ENCODE measurements at places on chromosomes 4 and X.
A peak's percentile ranks its signal among the peaks of the same experiment; 100 is the strongest.

DNA sequence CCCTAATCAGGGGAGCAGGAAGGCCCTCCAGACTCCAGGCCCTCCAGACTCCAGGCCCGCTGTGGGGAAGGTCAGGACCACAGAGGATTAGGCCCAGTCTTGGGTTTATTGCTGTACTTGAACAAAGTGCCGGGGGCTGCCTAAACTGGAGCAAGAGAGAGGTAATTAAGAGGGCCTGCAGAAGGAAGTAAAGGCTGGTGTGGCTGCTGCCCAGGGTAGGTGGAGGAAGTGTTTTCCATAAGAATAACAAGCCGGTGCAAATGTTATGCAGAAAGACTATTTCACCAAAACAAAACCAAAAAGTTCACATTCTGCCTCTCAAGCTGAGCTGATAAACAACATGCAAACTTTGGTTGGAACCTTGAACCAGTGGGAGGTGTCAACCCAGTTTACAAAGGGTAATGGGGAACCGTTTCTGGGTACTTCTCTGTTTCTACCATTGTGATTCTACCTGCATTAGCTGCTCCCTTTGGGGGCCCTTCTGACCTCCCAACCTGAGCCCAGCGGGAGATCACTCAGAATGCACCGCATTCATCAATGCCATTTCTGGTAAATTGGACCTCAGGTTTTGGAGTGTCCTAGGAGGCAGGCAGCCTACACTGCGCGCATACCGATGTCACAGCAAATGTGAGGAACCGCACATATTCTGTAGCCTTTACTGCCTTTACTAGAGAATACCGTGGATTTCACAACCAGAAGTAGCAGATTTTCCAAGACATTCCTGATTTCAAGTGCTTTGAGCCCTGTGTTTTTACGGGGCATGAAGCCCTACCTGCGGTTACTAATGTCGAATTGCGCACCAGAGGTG lies 59.7 kb upstream of the BCOR start:
- DNase-seq, result no peak

DNA sequence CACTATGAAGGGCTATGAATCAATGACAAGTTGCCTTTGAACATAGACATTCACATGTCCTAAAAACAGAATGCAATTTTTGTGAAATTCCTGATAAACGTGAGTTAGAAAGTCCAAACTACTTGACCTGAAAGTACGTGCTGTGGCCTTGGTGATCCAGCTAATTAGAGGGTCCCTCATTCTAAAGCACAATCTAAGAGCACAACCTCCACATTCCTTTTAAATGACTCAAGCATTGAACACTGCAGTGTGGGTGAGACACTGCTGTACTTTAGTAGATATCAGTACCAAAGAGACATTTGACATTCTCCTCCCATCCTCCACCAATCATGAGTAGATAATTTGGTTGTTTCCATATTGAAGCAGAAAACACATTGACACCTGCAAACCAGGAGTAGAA lies 73.5 kb downstream of the FAM47B start:
- no peak for DNase-seq

DNA sequence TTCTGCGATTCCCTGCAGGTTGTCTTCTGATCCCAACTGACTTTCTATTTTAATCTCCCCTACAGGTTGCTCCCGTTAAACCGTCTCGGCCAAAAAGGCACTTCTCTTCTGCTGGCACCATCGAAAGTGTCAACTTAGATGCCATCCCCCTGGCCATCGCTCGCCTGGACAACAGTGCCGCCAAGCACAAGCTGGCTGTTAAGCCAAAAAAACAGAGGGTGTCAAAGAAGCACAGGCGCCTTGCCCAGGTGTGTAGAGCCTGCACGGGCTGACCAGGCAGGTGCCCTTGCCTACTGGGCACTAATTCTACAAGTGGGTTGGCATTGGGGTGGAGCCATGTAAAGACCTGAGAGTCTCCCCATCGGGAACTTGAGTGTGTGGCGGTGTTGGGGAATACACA lies 74.2 kb downstream of the AASDH start:
- no peak for DNase-seq

GRCh38 chr4:143287572-143287923 lies 49.1 kb upstream of the GAB1 start:
- no peak for DNase-seq

DNA sequence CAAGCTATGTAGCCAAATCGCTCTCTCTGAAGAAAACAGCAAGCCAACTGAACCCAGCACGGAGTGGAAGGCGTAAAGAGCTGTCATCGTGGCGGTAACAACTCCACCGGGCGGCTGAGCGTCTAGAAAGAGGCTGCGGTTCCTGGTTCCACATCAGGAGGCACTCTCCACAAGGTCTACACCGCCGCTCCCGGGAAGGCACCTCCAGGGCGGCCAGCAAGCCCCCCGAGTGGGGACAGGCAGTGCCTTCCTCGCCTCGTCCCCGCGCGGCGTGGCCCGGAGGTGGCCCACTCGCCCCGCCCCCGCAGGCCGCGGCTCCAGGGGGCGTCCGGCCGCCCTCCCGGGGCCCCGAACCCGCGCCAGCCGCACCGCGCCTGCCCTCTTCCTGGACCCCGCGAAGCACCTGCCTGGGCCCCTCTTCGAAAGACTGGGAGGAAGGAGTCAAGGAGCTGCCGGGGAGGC lies 755 bp downstream of the KLHL8 start:
- no peak for DNase-seq

- peak; percentile 94 for DNase-seq
Observed at GRCh38 chr4:89056953-89057398, at the start of gene FAM13A. Gene FAM13A, minus strand, starts transcription at chr4:89057185. Its CDS starts 221 bp downstream, at chr4:89056964.

DNA sequence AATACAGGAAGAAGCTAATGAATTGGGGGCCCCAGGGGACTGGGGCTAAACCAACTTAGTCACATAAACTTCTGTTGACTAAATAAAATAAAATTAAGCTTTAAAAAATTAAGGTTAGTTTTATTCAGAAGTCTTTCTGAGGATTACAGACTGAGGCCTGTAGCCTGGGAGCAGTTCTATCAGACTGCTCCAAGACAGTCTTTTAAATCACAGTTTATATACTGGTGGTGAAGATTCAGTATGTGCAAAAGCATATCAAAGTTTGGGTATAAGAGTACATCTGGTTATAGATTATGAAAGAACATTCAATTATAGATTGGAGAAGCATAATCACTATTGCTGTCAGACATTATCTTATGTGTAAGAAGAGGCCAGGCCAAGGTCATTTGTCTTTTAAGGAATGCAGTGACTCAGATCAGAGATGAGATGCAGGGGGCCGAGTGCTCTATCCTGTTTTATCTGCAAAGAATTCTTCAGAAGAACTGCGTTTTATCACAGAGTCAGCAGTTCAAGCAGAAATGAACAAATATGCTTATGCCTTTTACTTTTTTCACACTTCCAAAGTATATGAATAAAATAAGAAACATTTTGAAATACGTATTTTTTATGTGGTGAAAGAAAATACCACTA lies 109.4 kb downstream of the PDHA2 start:
- DNase-seq, result no peak

DNA sequence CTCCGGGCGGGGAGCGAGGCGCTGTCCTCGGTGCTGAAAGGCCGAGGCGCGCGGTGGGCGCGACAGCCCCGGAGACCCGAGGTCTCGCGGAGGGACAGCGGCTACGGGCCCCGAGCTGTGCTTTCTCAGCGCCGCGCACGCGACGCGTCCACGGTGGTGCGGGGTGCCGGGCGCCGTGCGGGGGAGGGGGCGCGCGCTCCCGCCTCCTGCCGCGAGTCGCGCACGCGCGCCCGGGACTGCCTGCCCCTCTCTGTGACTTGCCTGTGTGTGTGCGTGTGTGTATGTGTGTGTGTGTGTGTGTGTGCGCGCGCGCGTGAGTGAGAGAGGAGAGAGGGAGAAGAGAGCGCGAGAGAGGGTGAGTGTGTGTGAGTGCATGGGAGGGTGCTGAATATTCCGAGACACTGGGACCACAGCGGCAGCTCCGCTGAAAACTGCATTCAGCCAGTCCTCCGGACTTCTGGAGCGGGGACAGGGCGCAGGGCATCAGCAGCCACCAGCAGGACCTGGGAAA lies at the start of gene GRIA2:
Gene GRIA2 (plus strand): TSS at position 358 of the 511 bp plus-strand sequence. CDS start 315 bp downstream, outside the sequence.
- DNase-seq, result no peak

GRCh38 chrX:136780763-136781162 lies at the start of gene ARHGEF6:
Gene ARHGEF6, minus strand, starts transcription at chrX:136780932. Its CDS starts 50 bp downstream, at chrX:136780882.
- DNase-seq, result no peak

- no peak for DNase-seq
Observed at GRCh38 chr4:110139815-110140214, 58.6 kb downstream of the ELOVL6 start.

- no peak for DNase-seq
Observed at GRCh38 chrX:39952989-39953388, 144.8 kb downstream of the BCOR start.

DNA sequence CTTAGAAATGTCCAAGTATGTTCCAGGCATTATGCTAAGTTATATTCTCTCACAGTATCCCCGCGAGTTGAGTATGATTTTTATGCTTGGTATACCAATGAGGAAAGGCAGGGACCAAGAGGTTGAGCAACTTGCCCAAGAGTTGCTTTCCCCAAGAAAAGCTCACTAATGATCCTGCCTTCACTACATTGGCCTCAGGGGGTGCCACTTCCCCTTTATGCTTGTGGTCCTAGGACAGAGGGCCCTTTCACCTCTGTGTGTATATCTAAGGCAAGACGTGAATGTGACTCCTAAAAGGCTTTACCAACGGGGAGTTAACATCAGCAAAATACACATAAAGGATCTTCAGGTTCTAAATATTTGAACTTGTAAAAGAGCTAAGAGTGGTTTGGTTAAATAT lies 164.4 kb upstream of the CPEB2 start:
- DNase-seq, result no peak

- no peak for DNase-seq
Observed at GRCh38 chr4:54213761-54214160, 15.3 kb upstream of the PDGFRA start.

DNA sequence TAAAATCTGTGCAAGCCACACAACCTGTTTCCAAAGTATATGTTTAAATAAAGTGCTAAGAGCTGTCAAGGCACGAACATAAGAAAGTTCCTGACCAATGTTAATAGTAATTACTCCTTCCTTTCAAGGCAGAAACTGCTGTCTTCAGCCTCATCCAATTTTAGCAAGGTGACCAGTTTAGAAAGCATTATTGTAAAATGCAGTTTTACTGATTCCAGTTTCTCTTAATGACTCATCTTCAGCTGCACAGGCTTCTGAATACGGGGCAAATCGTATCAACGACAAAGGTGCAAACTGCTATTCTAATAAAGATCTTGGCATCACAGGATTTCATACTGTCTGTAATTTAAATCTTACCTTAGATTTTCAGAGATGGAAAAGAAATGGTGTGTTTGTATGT lies 87.5 kb downstream of the PPP3CA start:
- DNase-seq, result no peak

DNA sequence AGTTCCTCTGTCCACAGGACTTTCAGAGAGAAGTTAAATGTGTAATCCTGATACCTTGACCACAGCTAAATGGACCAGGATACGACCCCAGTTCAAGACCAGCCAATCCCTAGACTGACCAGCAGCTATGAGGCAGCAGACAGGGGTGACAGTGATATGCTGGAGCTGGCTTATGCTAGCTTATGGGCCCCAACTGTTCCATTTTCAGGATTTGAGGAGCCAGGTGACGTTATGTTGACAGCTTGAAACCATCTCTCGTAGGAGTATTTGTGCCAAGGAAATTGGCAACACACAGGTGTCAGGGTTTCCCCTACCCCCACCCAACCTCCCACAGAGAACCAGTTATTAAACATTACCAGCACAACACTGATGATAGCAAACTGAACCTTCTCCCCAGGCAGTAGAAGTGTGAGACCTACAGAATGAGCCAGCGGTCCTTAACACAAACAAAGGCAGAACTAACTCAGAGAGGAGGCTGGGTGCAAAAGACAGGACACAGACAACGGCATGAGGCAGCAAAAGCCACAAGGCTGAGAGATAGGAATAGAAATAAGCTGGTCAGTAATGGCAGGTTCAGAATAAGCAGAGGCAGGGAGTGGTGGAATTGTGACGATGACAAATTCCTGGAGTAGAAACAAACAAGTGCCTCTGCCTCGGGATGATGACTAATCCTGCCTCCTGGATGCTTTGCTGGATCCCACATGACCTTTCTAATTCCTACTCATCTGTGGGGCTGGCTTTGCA lies 85.6 kb upstream of the CPEB2 start:
- DNase-seq, result peak; percentile 86

GRCh38 chr4:155526452-155527169 lies 140.0 kb upstream of the GUCY1A1 start:
- no peak for DNase-seq

GRCh38 chr4:105060628-105061027 lies 86.0 kb upstream of the TET2 start:
- DNase-seq, result no peak

- no peak for DNase-seq
Observed at GRCh38 chr4:17068392-17068791, 169.9 kb upstream of the LDB2 start.

DNA sequence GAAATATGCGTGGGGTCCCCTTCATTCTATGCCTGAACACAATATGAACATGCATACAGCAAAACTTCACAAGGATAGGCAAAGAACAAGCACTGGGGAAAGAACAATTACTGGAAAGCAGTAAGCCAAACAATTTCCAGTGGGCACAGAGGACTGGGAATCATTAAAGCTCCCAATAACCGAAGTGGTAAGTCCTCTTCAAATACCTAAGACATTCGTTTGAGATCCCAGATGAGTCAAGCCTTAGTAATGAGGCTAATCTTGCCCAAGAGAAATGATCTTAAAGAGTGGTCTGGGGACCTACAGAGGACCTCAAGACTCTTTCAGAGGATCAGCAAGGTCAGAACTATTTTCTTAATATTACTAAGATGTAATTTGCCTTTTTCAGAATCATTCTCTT lies 28.6 kb downstream of the ANAPC10 start:
- DNase-seq, result no peak

DNA sequence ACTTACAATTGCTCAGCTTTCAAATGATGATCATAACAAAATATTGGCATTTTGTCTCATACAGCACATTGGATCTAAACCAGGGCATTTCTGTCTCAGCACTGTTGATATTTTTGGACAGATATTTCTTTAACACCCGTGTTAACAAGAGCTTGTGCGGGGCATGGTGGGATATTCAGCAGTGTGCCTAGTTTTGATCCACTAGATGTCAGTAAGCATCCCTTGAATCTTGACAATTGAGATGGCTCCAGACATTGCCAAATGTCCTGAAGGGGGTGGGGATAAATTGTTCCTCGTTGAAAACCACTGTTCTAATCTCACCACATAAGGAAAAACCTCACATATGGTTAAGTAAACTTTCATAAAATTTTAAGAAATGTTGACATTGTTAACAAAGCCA lies 806.3 kb downstream of the STIM2 start:
- no peak for DNase-seq

Data from lower leg skin (tissue), 4 donors.